ENCODE measurements at places on chromosomes 5 and 9. TPM values are rescaled to one million over a fixed set of nuclear protein-coding genes. Genes with fewer than 3 reads are reported as not detected.

Gene CCL21
- total RNA-seq: not detected

Gene SPATA31D4
- total RNA-seq: not detected

Gene TSLP
- not detected for total RNA-seq

Gene NIPSNAP3A
- 17.6 TPM for total RNA-seq

Gene WDR31
- 1.8 TPM for total RNA-seq

Gene SLC28A3
- total RNA-seq: 0.43 TPM

Gene RGS14
- total RNA-seq: 1.1 TPM

Gene IER5L
- total RNA-seq: 34.4 TPM

Gene FBXL7
- total RNA-seq: 18.1 TPM

Gene FOCAD
- 34.6 TPM for total RNA-seq
